ENCODE measurements at places on chromosomes 1 and 21.
A peak's percentile ranks its signal among the peaks of the same experiment; 100 is the strongest.

DNA sequence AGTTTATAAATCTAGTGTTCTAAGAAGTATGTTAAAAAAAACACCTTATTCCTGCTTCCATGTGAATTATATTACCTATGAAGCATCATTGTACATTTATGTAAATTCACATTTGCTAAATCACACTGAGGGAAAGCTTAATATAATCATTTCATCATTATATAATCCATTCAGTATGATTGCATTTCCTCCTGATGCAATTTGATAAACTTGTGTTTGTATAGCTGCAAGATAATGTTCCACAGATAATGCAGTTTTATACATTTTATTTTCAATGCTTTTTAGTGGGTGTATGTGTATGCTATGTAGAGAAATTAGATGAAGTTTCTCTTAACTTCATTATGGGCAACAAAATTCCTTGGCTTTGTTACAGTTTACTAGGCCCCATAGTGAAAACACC, 79.6 kb downstream of the HS2ST1 start:
- DNase-seq = no peak

DNA sequence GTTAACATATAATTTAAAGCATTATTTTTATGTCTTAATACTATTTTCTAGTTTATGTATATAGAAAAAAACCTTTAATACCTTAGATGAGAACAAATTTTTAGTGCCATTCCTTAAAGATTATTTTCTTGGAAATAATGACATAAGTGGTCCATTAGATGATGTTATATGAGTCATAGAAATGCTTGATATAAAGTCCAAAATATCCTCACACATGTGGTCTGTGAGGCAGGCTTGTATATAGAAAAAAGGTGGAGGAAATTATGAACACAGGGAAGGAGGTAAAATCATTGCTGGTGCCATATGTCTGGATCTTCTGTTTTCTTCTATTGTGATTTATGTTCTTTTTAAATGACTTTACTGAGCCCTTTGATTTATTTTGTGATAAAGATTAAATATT, 79.3 kb downstream of the MAP3K7CL start:
- DNase-seq = no peak

GRCh38 chr1:223700942-223701637, 11.2 kb upstream of the CAPN2 start:
- peak; percentile 67 for DNase-seq

GRCh38 chr1:201468844-201469644, at the start of gene PHLDA3:
Gene PHLDA3 (minus strand): TSS chr1:201469188. CDS start chr1:201468786, 402 bp downstream.
- peak; percentile 54 for DNase-seq

- DNase-seq = no peak
Measured at GRCh38 chr1:95703046-95703445, 469.0 kb downstream of the RWDD3 start.

GRCh38 chr1:172019976-172020375, 178.7 kb downstream of the DNM3 start:
- no peak for DNase-seq

DNA sequence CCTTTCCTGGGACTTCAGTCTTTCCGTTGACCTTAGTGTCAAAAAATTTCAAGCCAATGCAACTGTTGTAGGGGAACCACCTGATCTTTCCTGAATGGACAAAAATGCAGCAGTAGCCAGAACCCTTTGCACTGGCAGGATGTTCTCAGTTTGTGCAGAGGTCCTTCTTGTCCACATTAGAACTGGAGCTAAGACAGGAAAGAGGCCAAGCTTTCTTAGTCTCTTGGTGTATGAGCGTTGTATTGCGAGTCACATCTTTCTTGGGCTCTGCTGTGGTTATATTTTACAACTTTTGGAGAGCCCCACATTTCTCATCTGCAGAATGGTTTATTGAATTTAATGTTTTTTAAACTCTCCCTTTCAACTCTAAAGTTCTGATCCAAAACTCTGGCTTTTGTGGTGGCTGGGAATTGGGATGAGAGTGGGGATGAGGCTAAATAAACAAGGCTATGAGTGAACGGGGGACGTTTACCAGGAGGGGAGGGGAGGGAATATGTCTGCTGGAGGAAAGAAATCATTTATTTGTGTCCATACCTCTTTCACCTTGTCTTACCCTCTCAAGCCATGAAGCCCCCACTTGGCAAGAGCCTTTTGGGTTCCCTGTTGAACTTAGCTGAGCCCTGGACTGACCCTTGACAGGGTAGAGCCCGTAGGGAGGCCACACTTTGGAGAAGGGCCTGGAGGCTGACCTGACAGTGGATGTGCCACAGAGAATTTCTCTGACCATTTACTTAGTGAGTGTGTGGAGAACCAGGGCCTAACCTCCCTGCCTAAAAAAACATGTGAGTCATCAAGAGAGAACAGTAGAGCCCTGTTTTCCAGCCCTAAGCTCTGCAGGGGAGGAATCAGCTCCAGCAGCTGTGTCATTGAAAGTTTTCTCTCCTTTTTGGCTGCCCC, 586 bp downstream of the CHI3L2 start:
- DNase-seq = no peak

- peak; percentile 56 for DNase-seq
Measured at GRCh38 chr1:185720633-185721272, 13.4 kb upstream of the HMCN1 start.

GRCh38 chr1:172273647-172274396, 146.7 kb upstream of the C1orf105 start:
- DNase-seq = no peak

- DNase-seq = no peak
Measured at GRCh38 chr1:99601208-99601607, 44.7 kb upstream of the PALMD start.

GRCh38 chr1:204285436-204286305, 71.9 kb upstream of the GOLT1A start:
- no peak for DNase-seq

DNA sequence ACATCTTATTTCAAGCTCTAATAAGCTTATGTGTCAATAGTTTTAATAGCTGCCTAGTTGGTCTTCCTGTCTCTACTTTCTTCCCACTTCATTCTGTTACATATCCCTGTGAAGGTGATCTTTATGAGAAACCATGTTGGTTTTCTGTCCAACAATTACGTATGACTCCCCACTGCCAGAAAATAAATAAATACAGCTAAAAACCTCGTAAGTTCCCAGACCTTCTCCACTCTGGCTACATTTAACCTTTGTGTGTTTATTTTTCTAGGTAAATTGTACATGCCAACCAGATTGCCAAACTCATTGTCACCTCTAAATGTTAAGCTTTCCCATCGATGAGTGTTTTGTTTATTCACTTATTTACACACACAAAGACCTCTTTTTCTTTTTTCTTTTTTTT, 147.2 kb downstream of the CRB1 start:
- DNase-seq = no peak

GRCh38 chr1:153364766-153365666, 7.4 kb downstream of the S100A9 start:
- no peak for DNase-seq

DNA sequence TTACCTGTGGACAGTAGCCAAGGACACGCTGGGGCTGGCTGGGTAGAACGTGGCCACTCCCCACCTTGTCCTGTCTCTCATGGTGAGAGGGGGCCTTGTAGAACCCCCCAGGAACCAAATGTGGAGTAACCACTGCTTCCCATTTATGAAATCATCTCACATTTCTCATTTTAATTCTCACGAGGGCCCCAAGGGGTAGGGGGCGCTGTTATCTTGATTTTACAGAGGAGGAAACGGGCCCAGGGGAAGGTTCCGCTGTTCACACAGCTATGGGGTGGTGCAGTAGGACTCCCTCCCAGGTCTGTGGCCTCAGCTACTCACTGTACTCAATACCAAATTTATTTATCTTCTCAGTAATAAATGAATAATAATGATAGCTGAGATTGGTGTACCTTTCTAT, 5.5 kb downstream of the SMPDL3B start:
- no peak for DNase-seq

DNA sequence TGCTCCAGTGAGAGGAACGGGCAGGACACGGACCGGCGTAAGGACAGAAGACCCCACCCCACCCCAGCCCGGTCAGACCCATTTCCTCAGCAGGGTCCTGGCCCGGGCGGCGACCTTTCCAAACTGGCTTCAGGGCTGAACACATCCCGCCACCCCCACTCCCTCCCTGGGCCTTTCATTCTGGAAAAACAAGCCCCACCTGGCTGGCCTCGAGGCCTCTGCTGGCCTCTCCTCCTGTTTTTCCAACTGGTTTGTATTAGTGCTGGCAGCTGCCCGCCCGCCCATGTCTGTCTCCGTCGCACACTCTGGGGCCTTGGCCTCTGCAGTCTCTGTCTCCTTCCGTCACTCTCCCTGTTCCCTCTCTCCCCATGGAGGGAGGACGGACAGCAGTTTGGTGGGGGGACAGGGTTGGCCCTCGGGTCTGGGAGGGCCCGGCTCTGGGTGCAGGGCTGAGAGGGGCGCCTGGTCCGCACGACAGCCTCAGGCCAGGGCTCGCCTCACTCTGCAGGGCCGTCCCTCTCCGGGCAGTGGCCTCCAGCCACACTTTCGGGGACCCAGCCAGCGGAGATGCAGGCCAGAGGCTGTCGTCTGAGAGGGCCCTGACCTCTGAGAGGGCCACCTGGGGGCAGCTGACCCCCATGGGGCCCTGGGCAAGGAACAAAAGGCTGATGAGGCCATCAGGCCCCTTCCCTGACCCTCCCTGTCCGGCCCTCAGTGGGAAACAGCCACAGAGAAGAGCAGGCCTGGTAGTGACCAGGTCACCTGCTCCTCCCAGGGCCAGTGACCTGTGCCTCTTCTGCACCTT, 1.5 kb upstream of the MXRA8 start:
- DNase-seq = no peak

DNA sequence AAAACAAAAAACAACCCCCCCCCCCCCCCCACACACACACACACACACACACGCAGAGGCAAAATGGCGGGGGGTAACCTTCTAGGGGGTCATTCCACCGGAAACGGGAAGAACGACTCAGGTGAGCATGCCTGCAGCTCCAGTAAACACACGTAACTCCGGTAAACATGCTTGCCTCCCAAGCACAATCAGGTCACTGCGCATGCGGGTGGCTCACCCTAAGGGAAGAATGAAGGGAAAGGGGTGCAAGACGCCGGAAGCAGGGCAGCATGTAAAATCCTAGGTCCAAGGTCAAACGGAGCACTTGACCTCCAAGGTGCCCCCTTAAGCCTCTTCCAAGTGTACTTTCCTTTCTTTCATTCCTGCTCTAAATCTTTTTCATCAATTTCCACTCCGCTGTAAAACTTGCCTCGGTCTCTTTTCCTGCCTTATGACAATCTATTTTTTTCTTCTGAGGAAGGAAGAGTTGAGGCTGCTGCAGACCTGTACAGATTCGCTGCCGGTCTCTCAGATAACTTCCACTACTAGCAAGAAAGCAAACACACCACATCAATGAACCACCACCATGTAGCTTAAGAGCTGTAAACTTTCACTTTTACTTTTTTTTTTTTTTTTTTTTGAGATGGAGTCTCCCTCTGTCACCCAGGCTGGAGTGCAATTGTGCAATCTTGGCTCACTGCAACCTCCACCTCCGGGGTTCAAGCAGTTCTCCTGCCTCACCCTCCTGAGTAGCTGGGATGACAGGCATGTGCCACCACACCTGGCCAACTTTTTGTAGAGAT, 21.0 kb upstream of the CBR3 start:
- DNase-seq = no peak

- no peak for DNase-seq
Measured at GRCh38 chr1:44542420-44543063, 131.7 kb downstream of the TMEM53 start.

GRCh38 chr21:42299324-42300044, 15.7 kb downstream of the TFF3 start:
- DNase-seq = no peak

GRCh38 chr1:240178366-240178765, 86.7 kb downstream of the FMN2 start:
- DNase-seq = no peak

DNA sequence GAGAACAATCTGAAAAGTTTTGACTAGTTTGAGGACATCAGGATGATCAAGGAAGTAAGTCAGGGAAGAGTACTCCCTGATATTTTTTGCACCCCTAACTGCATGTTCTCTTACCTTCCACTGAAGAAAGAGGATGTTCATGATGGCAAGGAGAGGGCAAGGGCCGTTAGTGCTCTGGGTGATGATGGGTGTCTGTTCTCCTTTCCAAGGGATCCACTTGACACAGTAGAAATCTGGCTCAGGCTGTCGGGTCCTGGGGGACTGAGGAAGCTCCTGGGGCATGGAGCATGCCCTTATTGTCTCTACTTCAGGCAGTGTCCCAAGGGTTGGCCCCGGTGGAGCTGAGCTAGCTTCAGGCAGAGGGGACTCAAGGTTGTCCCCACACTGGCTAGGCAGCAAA, 4.7 kb downstream of the MINDY1 start:
- DNase-seq = no peak

DNA sequence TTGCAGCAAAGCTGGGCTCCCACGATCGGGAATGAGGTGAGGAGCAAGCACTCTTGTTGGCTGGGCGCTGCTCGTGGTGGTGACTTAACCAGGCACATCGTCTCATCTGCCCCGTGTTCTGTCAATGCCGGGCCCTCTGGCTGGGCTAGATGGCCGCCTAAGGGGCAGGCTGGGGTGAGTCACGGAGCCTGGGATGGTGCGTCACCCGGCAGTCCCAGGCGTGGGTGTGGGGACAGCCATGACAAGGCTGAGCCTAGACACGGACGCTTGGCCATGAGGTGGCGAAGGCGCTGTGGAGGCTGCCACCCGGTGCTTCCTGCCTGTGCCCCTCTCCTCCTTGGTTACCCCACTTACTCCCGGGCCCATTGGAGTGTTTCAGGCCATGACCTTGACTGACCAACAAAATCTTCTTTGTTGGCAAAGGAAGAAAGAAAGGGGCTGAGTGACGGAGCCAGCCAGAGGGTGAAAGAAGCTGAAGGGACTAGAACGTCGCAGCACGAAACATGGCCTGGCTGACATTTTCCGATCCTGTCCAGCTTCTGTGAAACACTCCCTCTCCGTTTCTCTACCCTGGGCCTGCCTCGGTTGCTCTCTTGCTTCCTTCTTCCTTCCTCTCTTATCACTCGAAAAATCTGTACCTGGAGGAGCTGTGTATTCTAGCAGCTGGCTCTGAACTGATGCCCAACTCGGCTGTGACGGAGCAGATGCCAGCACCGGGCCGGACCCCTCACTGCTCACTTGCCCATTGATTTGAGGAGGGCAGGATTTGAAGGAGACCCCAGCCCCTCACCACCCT, 596 bp downstream of the CD247 start:
- no peak for DNase-seq

Measured in erythroblast (primary cell).